ENCODE measurements at places on chromosomes 6 and 20.

DNA sequence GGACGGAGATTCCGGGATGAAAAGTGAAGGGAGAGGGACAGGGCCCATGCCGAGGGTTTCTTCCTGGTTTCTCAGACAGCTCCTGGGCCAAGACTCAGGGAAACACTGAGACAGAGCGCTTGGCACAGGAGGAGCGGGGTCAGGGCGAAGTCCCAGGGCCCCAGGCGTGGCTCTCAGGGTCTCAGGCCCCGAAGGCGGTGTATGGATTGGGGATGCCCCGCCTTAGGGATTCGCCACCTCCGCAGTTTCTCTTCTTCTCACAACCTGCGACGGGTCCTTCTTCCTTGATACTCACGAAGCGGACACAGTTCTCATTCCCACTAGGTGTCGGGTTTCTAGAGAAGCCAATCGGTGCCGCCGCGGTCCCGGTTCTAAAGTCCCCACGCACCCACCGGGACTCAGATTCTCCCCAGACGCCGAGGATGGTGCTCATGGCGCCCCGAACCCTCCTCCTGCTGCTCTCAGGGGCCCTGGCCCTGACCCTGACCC is 55.0 kb upstream of the HLA-A start:
- peak; percentile 27 for DNase-seq

DNA sequence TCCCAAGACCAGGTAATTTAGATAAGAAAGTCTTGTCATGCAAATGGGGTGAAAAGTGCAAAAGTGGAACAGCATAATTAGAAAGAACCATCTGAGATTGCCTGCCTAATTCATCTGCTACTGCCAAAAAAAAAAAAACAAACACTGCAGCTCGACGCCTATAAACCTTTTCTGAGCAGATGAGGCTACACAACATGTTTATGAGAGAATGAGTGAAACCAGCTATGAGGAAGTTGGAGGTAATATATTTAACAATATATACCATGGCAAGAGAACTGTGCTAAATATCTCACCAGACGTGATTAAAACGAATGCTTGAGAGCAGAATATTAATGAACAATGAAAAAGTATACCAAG is 50.0 kb downstream of the LAMA4 start:
- no peak for DNase-seq

DNA sequence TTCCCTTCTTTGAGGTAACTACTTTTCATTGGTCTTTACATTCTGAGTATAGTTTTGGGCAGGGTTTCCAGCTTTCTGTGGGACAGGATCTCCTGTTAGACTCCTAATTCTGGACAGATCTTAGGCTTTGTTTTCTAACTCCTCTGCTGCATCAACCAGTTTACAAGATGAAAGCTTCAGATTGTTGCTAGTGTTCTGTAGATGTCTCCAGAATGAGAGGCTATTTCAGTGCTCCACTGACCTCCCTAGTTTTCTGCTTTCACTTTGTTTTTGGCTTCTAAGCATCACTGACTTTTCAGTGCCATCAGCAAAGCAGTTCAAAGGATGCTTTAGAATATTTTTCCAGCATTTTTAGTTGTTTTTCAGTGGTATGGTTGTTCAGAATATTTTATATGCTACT is 101.4 kb downstream of the LIN28B start:
- DNase-seq, result no peak

- no peak for DNase-seq
Measured at GRCh38 chr6:35808688-35809087, 3.5 kb downstream of the LHFPL5 start.

DNA sequence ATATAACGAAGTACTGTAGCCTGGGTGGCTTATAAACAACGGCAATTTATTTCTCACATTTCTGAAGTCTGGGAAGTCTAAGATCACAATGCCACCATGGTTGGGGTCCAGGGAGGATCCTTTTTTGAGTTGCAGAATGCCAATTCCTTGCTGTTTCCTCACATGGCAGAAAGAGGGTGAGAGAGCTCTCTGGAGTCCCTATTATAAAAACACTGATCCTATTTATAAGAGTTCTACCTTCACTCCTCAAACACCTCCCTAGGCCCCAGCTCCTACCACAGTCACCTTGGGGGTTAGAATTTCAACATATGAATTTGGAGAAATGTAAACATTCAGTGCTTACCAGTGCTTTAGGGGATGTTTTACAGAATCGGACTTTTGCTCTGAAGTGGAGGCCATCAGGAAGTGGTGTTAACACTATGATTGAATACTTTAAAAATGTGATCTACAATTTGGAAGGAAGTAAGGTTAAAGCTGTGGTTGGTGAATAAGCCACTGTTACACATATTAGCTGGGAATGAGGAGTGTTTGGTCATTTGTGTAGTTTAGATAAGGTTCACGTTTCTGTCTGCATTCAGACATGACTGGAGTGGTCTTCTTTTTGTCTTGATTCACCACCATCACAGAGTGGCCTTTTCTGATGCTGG is 79.9 kb upstream of the SPTLC3 start:
- no peak for DNase-seq

GRCh38 chr20:47782076-47782475 is 3.2 kb downstream of the SULF2 start:
- no peak for DNase-seq

DNA sequence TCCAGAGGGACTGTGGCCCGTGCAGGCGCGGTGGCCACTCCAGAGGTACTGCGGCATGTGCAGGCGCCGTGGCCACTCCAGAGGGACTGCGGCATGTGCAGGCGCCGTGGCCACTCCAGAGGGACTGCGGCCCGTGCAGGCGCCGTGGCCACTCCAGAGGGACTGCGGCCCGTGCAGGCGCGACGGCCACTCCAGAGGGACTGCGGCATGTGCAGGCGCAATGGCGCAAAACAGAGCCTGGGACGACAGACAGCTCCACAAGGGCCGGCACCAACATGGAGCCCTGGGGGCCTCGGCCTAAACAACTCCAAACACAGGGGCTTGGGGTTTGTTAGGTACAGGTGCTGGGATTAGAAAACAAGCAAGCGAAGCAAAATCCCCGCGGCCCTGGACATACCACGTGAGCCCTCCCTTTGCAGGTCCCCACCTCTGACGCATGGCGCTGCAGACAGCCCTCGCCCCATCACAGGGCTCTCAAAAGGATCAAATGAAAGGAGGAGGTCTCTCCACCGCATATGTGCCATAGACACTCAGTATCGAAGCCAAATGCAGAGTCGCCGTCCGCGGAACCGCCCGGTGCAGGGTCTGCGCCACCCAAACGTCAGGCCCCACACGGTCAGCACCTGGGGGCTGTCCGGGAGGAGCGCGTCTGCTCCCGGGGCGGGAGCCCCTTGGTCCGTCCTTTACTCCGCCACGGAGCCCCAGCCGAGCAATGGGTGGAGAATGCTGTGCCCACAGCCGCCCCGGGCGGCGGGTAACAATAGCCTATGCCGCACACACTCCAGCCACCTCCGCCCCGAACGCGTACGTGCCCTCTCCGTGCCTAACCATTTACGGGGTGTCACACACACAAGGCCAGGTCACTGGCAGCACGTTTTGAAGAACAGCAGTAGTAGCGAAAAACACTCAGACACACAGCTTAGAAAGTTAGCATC is 85.7 kb downstream of the TAF4 start:
- no peak for DNase-seq

GRCh38 chr20:10666221-10667076 is 7.3 kb downstream of the JAG1 start:
- DNase-seq, result no peak

- DNase-seq, result peak; percentile 26
Measured at GRCh38 chr20:53582574-53583351, 10.9 kb downstream of the ZNF217 start.

DNA sequence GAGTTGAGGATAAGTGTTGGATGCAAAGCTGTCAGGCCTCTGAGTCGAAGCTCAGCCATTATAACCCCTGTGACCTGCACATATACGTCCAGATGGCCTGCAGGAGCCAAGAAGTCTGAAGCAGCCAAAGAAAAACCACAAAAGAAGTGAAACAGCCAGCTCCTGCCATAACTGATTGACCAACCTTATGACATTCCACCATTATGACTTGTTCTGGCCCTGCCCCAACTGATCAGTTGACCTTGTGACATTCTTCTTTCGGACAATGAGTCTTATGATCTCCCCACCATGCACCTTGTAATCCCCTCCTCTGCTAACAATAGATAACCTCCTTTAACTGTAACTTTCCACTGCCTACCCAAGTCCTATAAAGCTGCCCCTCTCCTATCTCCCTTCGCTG is 133.7 kb upstream of the AGPAT4 start:
- no peak for DNase-seq

DNA sequence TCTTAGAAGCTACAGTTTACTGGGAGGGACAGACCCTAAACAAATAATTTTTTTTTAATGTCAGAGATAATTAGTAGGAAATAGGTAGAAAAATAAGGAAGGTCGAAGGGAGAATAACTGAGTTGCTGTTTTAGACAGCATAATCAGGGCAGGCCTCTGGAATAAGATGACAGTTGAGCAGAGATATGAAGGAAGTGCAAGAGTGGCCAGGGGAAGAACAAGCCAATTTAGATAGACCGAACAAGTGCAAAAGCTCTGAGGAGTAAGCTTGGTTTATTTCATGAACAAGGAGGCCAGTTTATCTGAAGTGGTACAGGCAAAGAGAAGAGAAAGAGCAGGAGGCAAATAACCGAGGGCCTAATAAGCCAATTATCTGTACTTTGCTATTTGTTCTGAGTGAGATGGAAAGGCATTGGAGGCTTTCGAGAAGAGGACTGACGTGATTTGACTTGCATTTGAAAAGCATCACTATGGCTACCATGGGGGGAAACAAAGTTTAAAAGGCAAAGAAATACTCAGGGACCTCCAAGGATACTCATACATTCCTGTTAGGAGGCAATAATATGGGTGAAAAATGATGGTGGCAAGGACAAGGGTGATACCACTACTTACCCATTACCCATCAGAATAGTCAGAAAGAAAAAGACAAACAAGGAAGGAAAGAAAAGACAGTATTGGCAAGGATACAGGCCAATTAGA is 19.7 kb downstream of the PROCR start:
- no peak for DNase-seq

- no peak for DNase-seq
Measured at GRCh38 chr20:50537546-50538201, 27.5 kb downstream of the PTPN1 start.

DNA sequence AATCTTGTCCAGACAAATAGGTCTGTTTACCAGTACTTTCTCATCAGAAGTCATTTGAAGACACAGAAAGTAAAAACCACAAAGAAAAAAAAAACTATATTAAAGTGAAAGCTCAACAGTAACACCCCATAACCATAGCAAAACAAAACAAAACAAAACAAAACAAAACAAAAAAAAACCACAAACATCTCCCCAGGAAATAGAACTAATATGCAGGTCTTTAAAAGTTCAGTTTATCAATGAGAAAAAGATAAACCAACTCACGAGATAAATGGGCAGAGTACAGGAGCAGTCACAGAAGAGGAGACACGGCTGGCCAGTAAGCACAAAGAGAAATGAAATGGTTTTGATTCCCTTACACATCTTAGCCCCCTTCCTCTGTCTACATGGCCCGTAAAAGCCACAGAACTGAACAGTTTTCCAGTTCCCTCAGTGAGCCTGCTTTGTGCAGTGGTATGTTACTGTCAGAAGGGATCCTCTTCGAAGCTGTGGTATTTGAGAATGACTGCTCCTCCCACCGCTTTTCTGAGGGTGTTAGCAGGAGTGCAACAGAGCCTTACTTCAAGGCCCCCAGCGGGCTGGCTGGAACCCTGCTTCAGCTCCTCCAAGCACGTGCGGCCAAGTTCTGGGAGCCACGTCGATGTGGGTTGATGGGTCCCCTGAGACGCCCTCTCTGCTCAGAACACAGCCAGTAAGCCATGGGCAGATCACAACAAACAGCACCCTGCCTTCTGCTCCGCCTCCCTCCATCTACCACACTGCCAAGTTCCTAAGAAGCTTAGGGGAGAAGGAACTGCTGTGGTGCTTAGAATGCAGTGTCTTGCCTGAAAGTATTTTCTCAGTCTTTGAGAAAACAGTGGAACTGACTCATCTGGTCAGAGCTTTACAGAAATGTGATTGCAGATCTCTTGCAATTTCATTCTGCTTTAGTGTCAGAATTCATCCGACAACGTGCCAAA is 14.0 kb downstream of the UST start:
- DNase-seq, result no peak

DNA sequence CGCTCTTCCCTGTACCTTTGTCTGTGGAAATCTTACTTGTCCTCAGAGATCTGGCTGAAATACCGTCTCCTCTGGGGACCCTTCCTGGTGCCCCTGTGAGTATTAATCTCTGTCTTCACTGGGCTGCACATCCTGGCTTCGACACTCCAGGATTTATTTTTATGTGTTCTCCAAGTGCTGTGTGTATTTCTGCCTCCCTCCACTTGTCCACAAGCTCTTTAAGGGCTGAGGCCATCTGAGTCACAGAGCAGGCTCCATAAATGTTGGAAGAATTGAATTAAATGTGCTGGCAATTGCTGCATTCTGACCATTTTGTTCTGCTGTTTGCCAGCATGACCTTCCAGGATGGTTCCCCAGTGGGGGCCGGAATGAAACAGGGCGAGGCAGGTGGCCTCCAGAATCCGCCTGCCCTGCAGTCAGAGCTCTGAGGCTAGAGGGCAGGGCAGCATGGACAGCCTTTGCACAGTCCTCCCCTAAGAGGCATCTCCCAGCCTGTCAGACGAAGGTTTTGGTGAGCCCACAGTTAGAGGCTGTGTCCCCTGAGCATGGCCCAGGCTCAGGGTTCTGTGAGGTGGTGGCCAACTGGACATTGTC is 105.8 kb downstream of the DLGAP4 start:
- no peak for DNase-seq

GRCh38 chr20:35264755-35265154 is 13.2 kb downstream of the MMP24OS start:
- no peak for DNase-seq

DNA sequence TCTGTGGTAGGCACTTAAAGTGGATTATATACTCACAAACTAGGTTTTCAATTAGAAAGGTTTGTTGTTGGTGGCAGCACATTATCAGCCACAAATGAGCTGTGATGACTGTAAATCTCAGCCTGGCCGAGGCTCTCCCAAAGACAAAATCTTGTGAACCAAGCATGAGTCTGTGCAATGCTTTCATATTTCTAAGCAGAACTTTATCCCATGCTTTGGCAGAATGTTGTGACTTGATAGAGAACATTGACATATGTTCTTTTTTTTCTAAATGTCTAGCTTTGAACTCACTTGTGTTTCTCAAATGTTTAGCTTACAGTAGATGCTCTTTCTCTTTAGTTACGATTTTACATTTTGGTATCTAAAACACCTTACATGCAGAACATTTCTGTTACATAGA is 105.9 kb downstream of the KLHL32 start:
- no peak for DNase-seq

DNA sequence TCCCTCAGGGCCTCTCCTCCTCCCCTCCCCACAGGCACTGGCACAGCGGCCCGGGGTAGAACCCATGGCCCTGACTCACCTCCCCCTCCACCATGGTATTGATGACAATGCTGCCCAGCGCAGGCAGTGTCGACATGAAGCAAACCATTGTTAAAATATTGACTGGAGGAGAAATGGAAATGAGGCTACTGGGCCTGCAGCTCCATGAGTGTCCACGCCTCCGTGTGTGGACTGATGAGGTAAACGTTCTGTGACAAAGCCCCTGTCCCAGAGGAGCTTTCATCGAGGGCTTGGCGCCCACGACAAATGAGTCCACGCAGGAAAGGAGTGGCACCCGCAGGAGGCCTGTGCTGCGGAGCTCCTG is 402.7 kb downstream of the TAF4 start:
- DNase-seq, result no peak

GRCh38 chr20:16349523-16350260 is 223.6 kb downstream of the KIF16B start:
- no peak for DNase-seq
